ENCODE measurements at places on chromosomes 7 and 10.

- no peak overlapping the region for H3K27ac ChIP-seq
- no peak overlapping the region for H3K4me3 ChIP-seq
- no peak for DNase-seq
- H3K36me3 ChIP-seq, result no peaks in the 10 kb centered on the region
These were observed 260.3 kb upstream of the TCERG1L start for GRCh38 chr10:131571865-131572264.

DNA sequence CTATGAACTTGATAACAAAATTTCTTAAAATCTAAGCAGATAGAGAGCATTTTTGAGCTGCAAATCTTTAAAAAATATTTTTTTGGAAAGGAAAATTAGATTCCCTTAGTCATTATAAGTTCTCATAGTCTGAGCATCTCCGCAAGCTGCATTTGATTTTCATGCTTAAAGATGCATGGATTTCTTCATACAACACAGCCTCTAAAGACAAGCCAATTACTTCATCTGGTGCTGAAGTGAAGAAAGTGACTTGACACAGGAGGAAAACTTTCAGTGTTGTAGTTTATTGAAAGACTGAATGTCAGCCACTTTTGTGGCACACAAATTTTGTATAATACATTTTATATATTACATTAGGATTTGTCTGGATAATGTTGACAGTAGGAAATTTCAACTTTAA is 22.5 kb downstream of the SEMA3D start:
- H3K27me3 ChIP-seq, result no peaks in the 10 kb centered on the region
- no peak overlapping the region for H3K4me3 ChIP-seq
- H3K27ac ChIP-seq, result no peak overlapping the region
- no peaks in the 10 kb centered on the region for H3K36me3 ChIP-seq
- peaks cover 3% of the 10 kb centered on the region for H3K4me1 ChIP-seq

- no peak overlapping the region for H3K4me3 ChIP-seq
- H3K4me1 ChIP-seq, result no peaks in the 10 kb centered on the region
- peaks cover 4% of the 10 kb centered on the region for H3K27me3 ChIP-seq
- no peak overlapping the region for H3K27ac ChIP-seq
These were observed 12.6 kb upstream of the NRBF2 start for GRCh38 chr10:63120554-63120953.

- H3K36me3 ChIP-seq, result no peaks in the 10 kb centered on the region
- no peak for DNase-seq
- H3K27me3 ChIP-seq, result no peaks in the 10 kb centered on the region
These were observed 585.8 kb downstream of the LRMDA start for GRCh38 chr10:76017026-76017732.

DNA sequence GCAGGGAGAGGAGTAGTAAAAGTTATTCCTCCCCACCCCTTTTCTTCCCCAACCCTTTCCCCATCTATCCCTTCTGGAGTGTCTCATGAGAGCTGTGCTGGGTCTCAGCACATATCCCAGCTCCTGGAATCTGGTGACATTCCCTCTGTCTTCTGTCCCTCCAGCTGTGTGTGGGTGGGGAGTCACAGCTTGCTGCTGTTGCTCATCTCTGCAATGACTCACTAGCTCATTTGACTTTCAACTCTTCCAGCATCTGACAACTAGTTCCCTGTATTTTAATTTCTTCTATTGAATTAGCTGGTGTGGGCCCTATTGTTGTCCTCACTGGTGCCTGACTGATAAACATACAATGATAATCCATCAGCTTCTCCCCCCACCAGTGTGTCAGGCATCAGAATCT is 198.9 kb upstream of the AUTS2 start:
- no peak overlapping the region for H3K27ac ChIP-seq
- no peaks in the 10 kb centered on the region for H3K27me3 ChIP-seq
- DNase-seq, result no peak
- no peak overlapping the region for H3K4me3 ChIP-seq

DNA sequence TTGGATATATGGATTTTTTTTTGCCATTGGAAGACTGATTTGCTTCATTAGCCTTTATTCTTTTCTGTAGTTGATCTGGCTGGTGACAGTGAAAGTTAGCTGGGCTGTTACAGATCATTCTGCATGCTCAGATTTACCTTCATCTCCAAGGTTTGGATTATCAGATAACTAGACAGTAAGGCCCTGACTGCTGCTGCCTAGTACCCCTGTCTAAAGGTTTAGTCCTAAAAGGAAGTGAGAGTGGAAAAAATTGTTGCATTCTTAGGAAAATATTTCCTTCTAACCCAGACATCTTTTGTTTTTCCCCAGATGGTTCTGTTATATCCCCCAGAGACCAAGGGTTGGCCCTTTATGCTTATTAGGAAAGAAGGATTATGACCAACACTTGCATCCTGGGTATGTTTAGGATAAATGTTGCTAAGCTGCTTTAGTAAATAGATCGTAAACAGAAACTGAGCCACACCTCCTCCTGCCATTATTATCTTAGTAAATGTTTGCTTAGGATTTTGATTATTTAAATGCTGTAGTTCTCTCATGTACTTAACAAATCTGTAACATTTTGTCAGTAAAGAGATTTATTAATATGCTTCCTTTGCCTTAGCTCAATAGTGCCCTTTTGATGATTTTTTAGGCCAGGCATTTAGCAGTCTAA is 44.4 kb downstream of the MCU start:
- no peak overlapping the region for H3K27ac ChIP-seq
- H3K27me3 ChIP-seq, result no peaks in the 10 kb centered on the region
- peaks cover 2% of the 10 kb centered on the region for H3K36me3 ChIP-seq
- no peak for DNase-seq
- H3K4me3 ChIP-seq, result no peak overlapping the region

DNA sequence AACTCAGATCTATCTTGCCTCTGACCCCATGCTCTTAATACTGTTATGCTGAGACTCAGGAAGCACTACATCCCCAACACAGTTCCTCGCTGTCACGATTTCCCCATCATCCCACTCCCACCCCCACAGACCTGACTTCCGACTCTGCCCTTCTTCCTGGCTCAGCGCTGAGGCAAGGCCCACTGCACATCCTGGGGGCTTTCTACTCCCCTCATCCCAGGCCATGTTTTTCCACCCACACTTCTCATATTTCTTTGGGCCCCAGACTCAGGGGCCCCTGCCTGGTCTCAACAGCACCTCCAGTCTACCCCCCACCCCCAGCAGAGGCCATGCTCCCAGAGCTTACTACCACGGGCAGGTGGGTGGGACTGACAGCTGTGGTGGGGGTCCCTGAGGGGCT is 7.7 kb upstream of the NDST2 start:
- H3K27ac ChIP-seq, result no peak overlapping the region
- no peaks in the 10 kb centered on the region for H3K4me1 ChIP-seq
- no peaks in the 10 kb centered on the region for H3K27me3 ChIP-seq
- no peak for DNase-seq

- no peak for DNase-seq
- peaks cover 21% of the 10 kb centered on the region for H3K27me3 ChIP-seq
- no peaks in the 10 kb centered on the region for H3K36me3 ChIP-seq
- H3K27ac ChIP-seq, result no peak overlapping the region
- no peak overlapping the region for H3K4me3 ChIP-seq
- H3K4me1 ChIP-seq, result no peaks in the 10 kb centered on the region
These were observed 107.3 kb upstream of the STARD3NL start for GRCh38 chr7:38070718-38071117.

DNA sequence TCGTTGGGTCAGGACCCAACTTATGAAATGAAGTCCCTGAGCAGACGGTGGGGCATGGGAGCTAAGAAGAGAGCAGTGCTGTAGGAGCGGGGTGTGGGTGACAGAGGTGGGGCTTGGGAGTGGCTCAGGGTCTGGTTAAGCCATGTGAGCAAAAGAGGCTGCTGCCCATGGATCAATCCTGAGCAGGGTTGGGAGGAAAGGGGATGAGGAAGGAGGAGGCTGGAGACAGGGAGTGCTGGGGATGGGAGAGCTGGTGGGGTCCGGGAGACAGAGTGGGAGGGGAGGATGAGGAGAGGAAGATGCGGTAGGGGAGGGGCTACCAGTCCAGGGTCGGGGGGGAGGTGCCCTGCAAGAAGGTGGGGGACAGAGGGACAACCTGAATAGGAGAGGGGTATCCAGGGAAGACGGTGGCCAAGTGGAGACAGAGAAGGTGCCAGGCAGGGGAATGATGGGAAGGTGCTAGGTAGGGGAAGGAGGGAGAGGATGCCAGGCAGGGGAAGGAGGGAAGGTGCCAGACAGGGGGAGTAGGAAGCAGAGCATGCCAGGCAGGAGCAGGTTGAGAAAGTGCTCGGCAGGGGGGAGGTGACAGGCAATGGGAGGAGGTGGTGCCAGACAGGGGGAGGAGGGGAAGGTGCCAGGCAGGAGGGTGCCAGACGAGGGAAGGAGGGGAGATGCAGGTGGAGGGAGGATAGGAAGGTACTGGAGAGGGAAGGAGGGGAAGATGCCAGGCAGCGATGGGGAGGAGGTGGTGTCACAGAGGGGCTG is 27.5 kb upstream of the SMARCD3 start:
- H3K27me3 ChIP-seq, result no peaks in the 10 kb centered on the region
- no peaks in the 10 kb centered on the region for H3K36me3 ChIP-seq
- peaks cover 25% of the 10 kb centered on the region for H3K4me1 ChIP-seq
- no peak overlapping the region for H3K27ac ChIP-seq

DNA sequence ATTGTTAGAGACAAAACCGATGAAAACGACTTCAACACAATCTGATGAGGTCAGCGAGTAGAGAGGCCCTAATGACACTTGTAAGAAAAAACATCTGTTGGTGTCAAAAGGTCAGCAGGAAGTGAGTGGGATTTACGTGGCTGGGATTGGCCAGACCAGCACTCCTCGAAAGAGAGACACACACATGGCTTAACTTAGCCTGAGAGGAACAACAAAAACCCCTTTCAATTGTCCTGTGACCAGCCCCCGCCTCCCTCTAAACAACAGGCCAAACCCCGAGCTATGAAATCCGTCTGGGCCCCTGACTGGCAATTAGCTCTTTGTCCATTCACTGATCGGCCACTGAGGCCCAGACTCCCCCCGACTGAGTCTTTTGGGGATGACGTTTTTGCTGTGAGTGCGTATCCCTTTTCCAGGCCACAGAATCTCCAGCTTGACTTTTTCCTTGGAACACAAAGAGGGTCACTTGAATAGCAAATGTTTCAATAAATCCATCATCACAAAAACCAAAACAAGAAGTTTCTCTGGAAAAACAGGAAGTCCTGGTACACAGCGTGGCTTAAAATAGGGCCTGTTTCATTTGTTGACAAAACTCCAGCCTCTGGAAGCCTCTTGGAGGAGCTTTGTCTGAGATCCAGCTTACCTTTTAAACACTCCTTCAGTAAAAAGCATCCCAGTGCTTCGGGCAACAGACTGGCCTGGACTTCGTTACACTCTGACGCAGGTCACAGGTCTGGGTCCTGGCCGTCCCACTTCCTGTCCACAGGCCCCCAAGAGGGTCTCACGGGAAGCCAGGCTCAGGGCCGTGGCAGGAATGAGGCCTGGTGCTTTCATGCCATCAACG is 103.0 kb downstream of the CTBP2 start:
- H3K27ac ChIP-seq, result no peak overlapping the region
- H3K36me3 ChIP-seq, result no peaks in the 10 kb centered on the region
- no peak overlapping the region for H3K4me3 ChIP-seq
- no peaks in the 10 kb centered on the region for H3K4me1 ChIP-seq

GRCh38 chr7:77453531-77453930 is 37.4 kb upstream of the GSAP start:
- H3K27me3 ChIP-seq, result no peaks in the 10 kb centered on the region
- no peaks in the 10 kb centered on the region for H3K36me3 ChIP-seq
- DNase-seq, result no peak
- H3K4me3 ChIP-seq, result no peak overlapping the region

- H3K27me3 ChIP-seq, result peaks cover 3% of the 10 kb centered on the region
- peaks cover 6% of the 10 kb centered on the region for H3K4me1 ChIP-seq
- H3K4me3 ChIP-seq, result no peak overlapping the region
- DNase-seq, result no peak
- no peaks in the 10 kb centered on the region for H3K36me3 ChIP-seq
- H3K27ac ChIP-seq, result no peak overlapping the region
These were observed 105.7 kb downstream of the ST8SIA6 start for GRCh38 chr10:17348501-17349349.

GRCh38 chr7:127930341-127931328 is 100.6 kb downstream of the LRRC4 start:
- no peaks in the 10 kb centered on the region for H3K27me3 ChIP-seq
- peaks cover 5% of the 10 kb centered on the region for H3K4me1 ChIP-seq
- H3K27ac ChIP-seq, result no peak overlapping the region
- H3K36me3 ChIP-seq, result peaks cover 41% of the 10 kb centered on the region
- DNase-seq, result no peak
- H3K4me3 ChIP-seq, result no peak overlapping the region

DNA sequence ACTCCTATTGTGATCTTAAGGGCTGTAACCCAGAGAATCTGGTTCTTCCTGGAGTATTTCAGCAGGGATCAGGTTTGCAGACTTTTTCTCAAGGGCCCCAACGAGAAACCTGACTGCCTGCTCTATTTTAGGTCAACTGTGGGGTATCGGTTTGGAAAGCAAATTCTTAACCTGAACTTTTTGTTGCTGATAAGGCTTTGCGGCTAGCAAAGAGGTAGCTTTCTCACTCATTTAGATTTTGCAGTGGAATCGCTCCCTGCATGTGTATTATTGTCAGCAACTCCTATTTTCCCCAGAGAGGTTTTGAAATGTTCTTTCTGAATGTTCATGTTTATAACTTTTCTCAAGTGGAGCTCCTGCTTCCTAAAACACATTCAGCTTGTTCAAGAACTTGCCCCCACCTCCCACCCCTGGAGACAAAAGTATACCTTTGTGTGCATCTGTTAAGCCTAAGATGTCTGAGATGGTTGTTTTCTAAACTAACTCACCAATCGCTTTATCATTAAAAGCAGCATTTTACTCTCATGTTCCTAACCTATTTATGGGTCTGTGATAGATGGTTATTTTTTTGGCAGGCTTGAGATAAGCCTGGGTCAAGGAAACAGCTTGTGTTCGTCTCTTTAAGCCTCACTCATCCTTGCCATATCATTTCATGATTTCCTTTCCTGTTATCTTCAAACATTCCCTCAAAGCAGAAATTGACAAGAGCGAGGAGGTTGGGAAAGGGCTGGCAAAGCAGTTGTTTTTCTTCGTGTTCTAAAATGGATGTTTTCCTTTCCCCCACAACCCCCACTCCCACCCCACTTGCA is 129.8 kb downstream of the BAMBI start:
- H3K4me3 ChIP-seq, result no peak overlapping the region
- H3K27me3 ChIP-seq, result peaks cover 48% of the 10 kb centered on the region
- no peaks in the 10 kb centered on the region for H3K36me3 ChIP-seq

GRCh38 chr10:97081621-97082235 is 104.0 kb downstream of the SLIT1 start:
- no peak overlapping the region for H3K27ac ChIP-seq
- no peaks in the 10 kb centered on the region for H3K36me3 ChIP-seq
- no peak overlapping the region for H3K4me3 ChIP-seq
- H3K4me1 ChIP-seq, result no peaks in the 10 kb centered on the region
- DNase-seq, result peak; percentile 52

- H3K27ac ChIP-seq, result peak overlapping the region; percentile 99
- H3K27me3 ChIP-seq, result no peaks in the 10 kb centered on the region
- H3K4me3 ChIP-seq, result no peak overlapping the region
These were observed 19.7 kb downstream of the ESYT2 start for GRCh38 chr7:158809596-158809995.

Measured in activated naive CD8-positive, alpha-beta T cell treated with anti-CD3 and anti-CD28 coated beads for 36 hours (primary cell).